ENCODE measurements at places on chromosomes 13 and 19.

- no peak for DNase-seq
These were observed 1278.8 kb upstream of the MIR17HG start for GRCh38 chr13:90068658-90069057.

GRCh38 chr19:10655457-10656312 lies 1.5 kb downstream of the ILF3 start:
- DNase-seq: no peak

- DNase-seq: no peak
These were observed 70.4 kb downstream of the CEBPG start for GRCh38 chr19:33443638-33444561.

- no peak for DNase-seq
These were observed 1.2 kb downstream of the RAB11B start for GRCh38 chr19:8391198-8392016.

GRCh38 chr19:6721138-6721474 lies 656 bp upstream of the C3 start:
- DNase-seq: no peak

GRCh38 chr13:32594157-32594738 lies 8.0 kb downstream of the PDS5B start:
- DNase-seq: no peak

GRCh38 chr13:56393549-56393948 lies 747.2 kb upstream of the PRR20A start:
- DNase-seq: no peak

DNA sequence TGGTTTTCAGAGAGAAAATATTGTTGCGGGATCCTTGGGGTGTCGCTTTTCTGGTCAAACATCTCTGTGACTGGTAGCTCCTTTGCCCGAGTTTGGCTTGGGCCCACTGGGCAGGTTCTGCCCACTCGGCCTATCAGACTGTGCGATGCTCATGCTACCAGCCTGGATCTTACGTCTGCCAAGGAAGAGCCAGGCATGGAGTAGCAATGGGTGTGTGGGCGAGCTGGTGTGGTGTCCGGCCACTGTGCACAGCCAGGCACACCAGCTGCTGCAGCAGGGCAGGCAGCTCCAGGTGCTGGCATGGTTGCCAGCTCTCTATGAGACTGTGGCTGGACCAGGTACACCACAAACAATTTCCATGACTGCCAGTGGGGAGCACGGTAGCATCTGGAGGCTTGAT lies 1351.8 kb upstream of the PCDH20 start:
- no peak for DNase-seq

DNA sequence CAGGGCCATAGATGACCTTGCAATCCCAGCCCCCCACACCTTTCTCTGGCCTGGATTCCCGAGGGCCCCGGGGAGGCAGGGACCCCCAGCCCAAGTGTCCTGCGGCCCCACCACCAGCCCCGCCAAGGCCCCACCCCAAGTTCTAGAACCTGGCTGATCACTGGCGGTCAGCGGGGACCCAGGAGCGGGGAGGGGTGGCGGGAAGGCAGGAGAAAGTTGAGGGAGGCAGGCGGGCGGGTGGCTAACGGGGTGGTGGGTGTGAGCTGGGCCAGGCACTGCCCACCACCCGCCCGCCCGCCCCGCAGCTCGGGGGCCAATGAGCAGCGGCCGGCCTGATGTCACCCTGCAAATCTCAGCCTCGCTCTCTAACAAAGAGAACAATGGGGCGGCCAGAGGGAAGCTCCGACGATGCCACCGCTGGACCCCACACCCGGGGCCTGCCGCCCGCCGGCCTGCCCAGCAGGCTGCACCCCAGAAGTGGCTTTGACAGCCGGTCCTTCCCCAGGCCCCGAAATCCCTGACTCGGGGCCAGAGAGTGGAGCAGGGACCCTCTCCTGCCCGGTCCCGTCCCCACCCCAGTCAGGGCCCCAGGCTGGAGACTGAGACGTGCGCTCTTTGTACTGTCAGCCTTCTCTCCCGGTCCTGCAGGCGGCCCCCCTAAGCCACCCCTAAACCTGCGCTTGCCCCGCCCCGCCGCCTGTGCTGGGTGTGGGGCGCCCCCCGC lies 1.6 kb downstream of the MEX3D start:
- DNase-seq: peak; percentile 39

DNA sequence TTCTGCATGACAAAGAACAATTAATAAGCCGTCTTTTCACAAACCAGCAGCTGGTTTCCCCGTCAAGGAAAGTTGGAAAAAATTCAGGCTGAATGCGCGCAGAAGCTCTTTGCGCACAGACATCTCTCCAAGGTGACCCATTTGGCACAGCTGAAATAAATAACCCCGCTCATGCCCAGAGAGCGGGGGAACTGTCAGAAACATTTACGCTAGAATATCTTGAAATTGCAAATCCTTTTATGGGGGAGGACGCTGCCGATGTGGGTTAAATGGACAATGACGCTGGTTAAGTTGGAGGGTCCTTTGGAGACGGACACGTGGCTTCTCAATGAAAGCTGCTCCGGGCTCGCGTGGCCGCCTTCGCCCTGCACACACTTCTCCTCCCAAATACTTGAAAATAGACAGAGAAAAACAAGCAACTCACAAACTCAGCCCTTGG lies 30.6 kb downstream of the GSX1 start:
- no peak for DNase-seq

DNA sequence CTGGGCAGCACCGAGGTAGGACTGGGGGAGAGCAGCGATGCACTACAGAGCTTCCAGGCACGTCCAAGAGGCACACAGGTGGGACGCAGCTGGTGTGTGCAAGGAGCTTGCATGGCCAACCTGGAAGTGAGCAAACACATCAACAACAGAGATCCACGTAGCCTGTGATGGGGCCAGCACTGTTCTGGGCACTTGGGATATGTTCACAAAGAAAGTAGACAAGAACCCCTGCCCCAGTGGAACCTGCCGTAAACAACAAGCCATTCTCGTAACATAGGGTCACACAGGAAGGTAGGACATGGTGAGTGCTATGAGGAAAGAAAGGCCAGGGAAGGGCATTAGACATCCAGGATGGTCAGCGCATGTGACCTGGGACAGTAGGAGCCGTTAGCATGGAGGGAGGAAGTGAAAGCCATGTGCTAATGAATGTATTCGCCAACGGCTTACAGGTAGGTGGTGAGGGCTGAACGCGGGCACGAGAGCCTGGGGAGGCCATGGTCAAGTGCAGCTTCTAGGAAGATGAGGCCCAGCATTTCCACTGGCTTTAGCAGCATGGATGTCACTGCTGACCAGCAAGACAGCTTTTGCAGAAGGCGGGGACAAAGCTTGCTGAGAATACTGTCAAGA lies 105.5 kb downstream of the TEX26 start:
- no peak for DNase-seq

- DNase-seq: peak; percentile 25
These were observed 40.8 kb upstream of the RANBP3 start for GRCh38 chr19:6018786-6019185.

DNA sequence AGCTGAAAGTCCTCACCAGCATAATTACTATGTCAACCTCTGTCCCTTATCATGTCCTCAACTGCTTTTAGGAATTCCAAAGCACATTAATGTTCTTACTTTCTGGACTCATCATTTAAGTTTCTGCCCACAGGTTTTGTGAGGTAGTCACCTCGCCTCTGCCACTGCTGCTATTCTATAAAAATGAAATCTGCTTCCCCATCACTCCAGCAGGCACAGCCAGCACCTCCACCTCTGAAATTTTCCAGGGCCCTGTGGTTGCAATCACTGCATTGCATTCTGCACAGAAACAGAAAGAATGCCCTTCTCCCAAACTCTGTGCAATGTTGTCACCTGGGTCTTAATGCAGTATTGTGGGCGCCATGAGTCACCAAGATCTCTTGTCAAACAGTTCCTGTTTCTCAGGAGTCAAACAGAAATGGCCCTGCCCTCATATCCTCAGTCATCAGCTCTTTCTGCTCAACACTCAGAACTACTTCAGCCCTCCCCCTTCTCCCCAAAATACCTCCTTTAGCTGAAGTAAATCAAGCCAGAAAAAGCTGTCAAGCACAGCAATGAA lies 529.2 kb upstream of the NBEA start:
- no peak for DNase-seq

GRCh38 chr19:3471954-3472655 lies 8.2 kb downstream of the SMIM24 start:
- DNase-seq: peak; percentile 86

GRCh38 chr13:105052711-105053110 lies 1482.8 kb downstream of the EFNB2 start:
- DNase-seq: no peak

- DNase-seq: no peak
These were observed 9.4 kb upstream of the PAN3 start for GRCh38 chr13:28128926-28129325.

DNA sequence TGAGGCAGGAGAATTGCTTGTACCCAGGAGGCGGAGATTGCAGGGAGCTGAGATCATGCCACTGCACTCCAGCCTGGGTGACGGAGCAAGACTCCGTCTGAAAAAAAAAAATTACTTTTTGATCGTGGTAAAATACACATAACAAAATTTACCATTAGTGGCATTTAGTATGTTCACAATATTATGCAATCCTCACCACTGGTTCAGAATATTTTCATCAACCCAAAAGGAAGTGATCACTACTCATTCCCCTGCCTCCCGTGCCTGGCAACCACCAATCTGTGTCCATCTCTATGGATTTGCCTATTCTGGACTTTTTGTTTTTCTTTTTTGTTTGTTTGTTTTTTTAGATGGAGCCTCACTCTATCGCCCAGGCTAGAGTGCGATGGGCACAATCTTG lies 1.2 kb upstream of the PALM3 start:
- no peak for DNase-seq

GRCh38 chr13:104014803-104015645 lies 948.8 kb upstream of the SLC10A2 start:
- DNase-seq: no peak

DNA sequence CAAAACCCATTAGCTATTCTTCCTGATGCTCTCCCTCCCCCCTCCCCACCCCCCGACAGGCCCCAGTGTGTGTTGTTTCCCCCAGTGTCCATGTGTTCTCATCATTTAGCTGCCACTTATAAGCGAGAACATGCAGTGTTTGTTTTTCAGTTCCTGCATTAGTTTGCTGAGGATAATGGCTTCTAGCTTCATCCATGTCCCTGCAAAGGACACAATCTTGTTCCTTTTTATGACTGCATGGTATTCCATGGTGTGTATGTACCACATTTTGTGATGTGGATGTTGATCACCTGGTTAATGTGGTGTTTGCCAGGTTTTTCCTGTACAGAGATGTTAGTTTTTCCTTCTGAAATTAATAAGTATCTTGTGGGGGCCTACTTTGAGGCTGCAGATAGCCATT lies 31.5 kb downstream of the TDRD12 start:
- DNase-seq: no peak

- no peak for DNase-seq
These were observed 18.7 kb downstream of the CD70 start for GRCh38 chr19:6572217-6572616.

GRCh38 chr13:106588367-106588766 lies 20.4 kb upstream of the ARGLU1 start:
- DNase-seq: no peak

DNA sequence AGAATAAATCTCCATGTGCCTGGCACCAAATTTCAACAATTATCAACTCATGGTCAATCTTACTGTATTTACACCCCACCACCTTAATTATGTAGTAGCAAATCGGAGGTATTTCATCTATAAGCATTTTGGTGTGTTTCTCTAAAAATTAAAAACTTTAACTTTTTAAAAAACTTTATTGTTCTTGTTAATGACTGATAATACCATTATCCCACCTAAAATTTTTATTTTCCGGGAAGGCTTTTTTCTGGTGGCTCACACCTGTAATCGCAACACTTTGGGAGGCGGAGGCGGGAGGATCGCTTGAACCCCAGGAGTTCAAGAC lies 453 bp upstream of the PDCD2L start:
- DNase-seq: no peak

DNA sequence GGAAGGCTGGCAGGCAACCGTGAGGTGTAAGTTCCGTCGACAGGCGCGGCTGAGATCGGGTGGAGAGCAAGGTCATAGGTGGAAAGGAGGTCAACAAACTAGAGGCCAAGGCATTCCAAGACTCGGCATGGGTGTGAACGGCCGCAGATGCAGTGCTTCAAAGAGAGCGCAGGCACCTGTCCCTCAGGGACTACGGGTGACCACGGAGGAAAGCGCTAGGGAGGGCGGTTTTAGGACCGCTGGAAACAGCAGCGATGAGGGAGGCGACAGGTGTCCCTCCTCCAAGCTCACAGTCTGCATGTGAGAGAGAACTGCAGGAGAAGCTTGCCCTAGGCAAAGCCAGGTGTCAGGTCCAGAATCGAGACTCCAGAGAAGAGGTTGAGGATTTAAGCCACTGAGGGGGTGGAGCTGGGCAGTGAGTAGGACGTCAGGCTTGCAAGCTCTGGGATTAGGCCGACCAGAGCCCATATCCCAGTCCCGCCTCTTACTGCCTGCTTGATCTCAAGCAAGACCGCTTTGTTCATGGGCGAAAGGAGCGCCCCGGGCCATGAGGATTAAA lies 1.6 kb upstream of the MLNR start:
- no peak for DNase-seq

GRCh38 chr19:7507884-7508283 lies 8.0 kb upstream of the ZNF358 start:
- peak; percentile 60 for DNase-seq

- no peak for DNase-seq
These were observed 154.6 kb upstream of the PRR20A start for GRCh38 chr13:56986121-56986520.

DNA sequence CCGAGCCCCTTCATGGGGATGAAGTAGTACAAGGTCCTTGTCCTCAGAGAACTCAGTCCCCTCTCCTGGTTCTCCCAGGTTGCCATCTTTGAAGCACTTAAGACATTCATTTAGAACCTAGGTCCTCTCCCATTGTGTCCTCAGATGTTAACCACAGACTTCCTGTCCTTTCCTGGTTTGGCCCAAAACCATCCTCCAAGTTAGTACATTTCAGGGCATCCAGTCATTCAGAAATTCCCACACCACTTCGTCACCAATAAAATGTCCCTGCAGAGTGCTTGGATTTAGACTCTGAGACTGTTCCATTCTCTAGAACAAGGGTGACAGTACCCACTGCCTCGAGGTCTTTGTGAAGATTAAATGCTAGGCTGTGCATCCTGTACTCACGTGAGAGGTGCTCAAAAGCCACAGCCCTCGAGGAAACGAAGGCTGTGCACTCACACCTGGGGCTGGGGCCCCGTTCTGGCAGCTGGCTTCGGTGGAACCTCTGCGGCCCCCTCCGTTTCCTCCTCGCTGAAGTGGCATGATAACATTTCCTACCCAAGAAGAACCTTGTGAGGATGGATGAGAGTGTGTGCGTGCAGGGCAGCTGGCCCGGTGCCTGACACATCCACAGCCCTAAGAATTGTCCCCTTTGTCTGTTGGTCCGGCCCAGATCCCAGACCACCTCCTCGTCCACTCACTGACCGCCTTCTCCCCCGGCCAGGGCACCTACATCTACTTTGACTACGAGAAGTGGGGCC lies 4.7 kb downstream of the LENG1 start:
- DNase-seq: no peak
